CD8-positive, alpha-beta T cell (primary cell): ENCODE measurements at places on chromosomes 2 and 18.
A peak's percentile ranks its signal among the peaks of the same experiment; 100 is the strongest.

DNA sequence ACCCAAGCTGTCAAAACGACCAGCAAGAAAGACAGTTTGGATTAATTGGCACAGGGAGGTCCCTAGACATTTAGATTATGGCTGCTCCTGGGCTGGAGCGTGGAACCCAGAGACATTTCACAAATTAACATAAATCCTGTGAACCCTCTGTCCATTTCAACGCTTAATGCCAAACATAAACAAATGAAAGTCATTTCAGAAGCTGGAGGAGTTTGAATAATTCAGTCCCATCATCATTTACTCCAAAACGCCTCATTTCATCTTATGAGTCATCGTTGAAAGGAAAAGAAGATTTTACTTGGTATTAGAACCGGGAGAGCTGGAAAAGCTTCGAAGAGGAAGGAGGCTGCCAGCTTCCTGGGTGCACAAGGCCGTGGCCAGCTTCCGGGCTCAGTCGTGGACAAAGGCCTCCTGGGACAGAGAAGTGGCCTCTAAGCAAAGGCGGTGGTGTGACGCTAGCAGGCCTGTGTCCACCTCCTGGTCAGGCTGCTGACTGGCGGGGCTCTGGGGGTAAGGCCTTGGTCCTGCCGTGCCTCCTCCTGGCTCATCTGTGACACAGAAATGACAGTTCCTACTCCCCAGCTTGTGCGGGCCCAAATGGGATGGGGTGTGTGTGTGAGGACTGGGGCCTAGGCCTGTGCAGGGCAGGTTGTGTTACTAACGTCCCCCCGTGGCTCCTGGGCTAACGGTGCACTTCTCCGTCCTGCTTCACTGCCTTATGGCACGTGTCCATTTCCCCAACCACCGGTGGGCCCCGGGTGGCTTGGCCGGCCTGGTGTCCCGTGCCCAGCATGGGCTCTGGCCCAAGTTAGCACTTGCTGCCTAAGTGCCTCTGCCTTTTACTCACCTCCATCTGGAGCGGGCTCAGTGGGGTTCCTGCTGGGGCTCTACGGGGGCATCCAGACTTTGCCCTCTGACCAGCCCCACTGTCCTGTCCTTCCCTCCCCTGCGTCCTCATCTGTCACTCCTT is 71.6 kb downstream of the RRM2 start:
- DNase-seq, result no peak

DNA sequence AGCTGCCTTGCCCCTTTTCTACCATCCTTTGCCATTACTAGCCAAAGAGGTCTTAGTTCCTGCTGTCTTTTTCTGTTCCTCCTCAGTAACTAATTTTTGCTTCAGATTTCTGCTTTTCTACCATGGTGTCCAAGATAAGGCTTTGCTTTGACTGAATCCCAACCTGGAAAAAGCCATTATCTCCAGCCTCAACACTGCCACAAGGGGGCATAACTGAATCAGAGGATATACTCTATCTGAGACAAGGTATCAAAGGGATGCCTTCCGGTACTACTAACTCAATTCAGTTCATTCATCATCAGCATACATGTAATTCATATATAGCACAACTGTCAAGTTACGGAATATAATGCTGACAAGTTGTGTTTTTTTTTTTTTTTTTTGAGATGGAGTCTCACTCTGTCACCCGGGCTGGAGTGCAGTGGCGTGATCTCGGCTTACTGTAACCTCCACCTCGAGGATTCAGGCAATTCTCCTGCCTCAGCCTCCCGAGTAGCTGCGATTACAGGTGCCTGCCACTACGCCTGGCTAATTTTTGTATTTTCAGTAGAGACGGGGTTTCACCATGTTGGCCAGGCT is 11.4 kb downstream of the OSGEPL1 start:
- DNase-seq, result peak; percentile 4

DNA sequence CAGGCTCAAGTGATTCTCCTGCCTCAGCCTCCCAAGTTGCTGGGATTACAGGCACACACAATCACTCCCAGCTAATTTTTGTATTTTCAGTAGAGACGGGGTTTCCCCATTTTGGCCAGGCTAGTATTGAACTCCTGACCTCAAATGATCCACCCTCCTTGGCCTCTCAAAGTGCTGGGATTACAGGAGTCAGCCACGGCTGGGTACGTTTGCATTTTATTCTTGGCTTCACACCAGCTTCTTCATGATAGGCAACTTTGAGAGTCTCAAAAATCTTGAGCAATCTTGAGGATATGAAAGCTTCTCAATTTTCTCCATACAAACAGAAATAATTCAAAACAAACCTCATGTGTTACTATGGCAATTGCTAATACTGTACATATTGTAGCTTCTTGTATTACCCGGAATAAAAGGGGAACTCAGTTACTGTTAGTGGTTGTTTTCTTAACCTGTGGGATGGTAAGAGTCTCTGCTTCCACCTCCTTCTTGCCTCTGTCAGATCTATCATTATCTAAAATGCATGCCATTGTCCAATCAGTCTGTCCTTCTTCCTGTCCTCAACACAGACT is 102.9 kb upstream of the SYT4 start:
- DNase-seq, result no peak

- no peak for DNase-seq
Measured at GRCh38 chr2:47172156-47172921, 17.2 kb upstream of the STPG4 start.

DNA sequence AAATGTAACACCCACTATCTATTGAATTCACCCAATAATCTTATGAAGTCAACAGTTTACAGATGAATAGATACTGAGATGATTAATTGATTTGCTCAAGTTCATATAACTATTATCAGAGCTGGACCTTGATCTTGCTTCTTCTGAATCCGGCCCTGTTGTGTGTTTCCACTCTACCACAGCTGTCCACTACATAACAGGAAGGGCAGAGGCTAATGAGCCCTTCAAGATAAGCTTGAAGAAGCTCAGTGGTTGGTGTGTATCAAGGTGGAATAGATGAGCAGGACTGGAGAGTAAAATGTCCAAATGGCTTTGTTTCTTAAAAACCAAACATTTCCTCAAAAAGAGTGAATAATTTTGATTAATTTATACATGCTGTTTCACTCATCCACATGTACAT is 56.4 kb upstream of the ITGB6 start:
- DNase-seq, result no peak

DNA sequence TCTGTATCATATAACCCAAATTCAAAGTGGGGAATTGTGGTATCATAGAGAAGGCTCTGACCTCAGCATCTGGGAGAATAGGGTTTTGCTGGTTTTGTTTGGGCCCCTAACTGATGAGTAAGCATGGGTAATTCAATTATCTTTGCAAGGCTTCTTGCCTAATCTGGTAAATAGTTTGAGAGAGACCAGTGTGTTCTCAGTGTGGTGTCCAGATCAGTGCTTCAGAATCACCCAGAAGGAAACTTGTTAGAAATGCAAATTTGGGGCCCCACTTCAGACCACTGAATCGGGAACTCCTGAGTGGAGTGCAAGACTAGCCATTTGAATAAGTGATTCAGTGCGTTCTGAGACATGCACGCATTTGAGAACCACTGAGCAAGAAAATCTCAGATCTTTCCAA is 282.7 kb downstream of the EPHA4 start:
- no peak for DNase-seq
